ENCODE measurements at places on chromosomes 13 and 19.

- DNase-seq: no peak
Observed at GRCh38 chr13:105436943-105437342, 1098.5 kb downstream of the EFNB2 start.

GRCh38 chr19:50300814-50301606 is 28.2 kb downstream of the KCNC3 start:
- DNase-seq: no peak

DNA sequence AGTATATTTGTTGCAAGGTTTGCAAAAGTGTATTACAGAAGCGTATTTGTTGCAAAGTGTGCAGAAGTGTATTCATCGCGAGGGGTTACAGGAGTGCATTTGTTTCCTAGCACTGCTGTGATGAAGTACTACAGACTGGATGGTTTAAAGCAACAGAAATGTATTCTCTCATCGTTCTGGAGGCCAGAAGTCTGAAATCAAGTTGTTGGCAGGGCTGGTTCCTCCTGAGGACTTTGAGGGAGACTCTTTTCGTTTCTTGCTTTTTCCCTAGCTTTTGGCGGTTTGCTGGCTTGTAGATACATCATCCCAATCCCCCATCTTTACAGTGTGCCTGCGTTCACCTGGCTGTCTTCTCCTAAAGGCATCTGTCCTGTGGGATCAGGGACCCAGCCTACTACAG is 127.9 kb upstream of the USP29 start:
- DNase-seq: no peak

GRCh38 chr13:51562011-51562671 is 22.1 kb upstream of the WDFY2 start:
- no peak for DNase-seq

GRCh38 chr13:85586422-85586831 is 212.8 kb downstream of the SLITRK6 start:
- DNase-seq: no peak

DNA sequence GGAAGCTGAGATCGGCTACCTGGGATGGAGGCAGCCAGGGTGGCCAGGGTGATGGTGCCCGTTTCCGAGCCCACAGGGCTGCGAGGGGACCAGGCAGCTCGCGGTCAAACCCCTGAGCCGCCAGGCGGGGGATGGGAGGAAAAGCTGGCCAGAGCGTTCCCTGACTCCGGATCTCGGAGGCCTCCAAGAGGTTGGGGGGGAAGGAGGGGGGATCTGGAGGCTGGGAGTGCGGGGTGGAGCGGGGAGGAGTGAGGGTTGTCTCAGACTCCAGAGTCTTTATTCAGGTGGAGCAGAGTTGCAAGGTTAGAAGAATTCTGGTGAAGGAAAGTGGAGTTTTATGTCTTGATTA is 1.1 kb downstream of the CACNG7 start:
- no peak for DNase-seq
